Activated CD8-positive, alpha-beta T cell treated with anti-CD3 and anti-CD28 coated beads for 36 hours (primary cell): ENCODE measurements at places on chromosomes 1 and 21. TPM values are rescaled to one million over a fixed set of nuclear protein-coding genes. Genes with fewer than 3 reads are reported as not detected.

Gene ABCG1
- 12.1 TPM for total RNA-seq

- no peaks in the 10 kb centered on the region for H3K4me1 ChIP-seq
- no peak overlapping the region for H3K27ac ChIP-seq
- no peak for DNase-seq
- no peaks in the 10 kb centered on the region for H3K36me3 ChIP-seq
- H3K4me3 ChIP-seq, result no peak overlapping the region
Observed at GRCh38 chr1:164040754-164041153, 518.2 kb upstream of the PBX1 start.

Gene OR2L3
- not detected for total RNA-seq

- no peak overlapping the region for H3K4me3 ChIP-seq
- H3K27ac ChIP-seq, result no peak overlapping the region
- no peak for DNase-seq
- H3K27me3 ChIP-seq, result no peaks in the 10 kb centered on the region
Observed at GRCh38 chr1:219517031-219517430, 95.9 kb downstream of the ZC3H11B start.

- no peaks in the 10 kb centered on the region for H3K27me3 ChIP-seq
- H3K4me3 ChIP-seq, result no peak overlapping the region
- peak overlapping the region; percentile 5 for H3K27ac ChIP-seq
- H3K4me1 ChIP-seq, result peaks cover 24% of the 10 kb centered on the region
- peak; percentile 66 for DNase-seq
Observed at GRCh38 chr1:40662864-40663263, 2.6 kb downstream of the RIMS3 start.

Gene TIE1
- not detected for total RNA-seq
